NCI-H1092 (cell line): ENCODE measurements at places on chromosomes 2 and 18.

DNA sequence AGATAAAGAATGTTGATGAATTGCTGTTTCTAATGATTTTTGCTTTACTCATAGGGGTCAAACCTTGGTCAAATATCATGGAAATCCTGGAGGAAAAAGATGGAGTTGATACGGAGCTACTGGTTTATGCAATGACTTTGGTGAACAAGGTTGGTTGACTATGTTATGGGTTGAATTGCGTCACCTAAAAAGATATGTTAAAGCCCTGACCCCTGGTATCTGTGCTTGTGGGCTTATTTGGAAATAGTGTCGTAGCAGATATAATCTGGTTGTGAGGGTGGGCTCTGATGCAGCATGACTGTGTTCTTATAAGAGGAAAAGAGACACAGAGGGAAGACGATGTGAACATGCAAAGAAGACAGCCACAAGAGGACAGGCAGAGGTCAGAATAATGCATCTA lies 226.2 kb downstream of the TPGS2 start:
- no peak for DNase-seq

GRCh38 chr2:42770288-42771131 lies 6.6 kb upstream of the OXER1 start:
- peak; percentile 11 for DNase-seq

DNA sequence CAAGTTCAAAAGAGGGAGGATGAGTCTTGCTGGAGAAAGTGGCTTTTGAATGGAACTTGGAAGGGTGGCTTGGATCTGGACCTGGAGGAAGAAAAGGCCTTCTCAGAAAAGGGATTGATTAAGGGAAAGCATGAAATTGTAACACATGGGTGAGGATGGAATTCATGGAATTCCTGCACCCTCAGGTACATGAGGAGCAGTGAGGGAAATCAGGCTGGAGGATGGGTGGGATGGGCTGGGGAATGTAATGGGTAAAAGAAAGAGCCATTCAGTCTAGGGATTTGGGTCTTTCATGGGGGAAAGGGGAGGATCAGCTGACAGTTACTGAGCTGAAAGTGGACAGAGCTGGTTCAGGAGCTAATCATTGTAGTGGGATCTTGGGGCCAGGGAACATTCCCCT lies 51.2 kb upstream of the HAAO start:
- no peak for DNase-seq

GRCh38 chr2:215680605-215681598 lies 245.0 kb upstream of the FN1 start:
- DNase-seq: no peak

GRCh38 chr2:236975766-236976165 lies 109.9 kb upstream of the COPS8 start:
- no peak for DNase-seq

GRCh38 chr2:88099798-88100488 lies 27.9 kb downstream of the FABP1 start:
- no peak for DNase-seq

DNA sequence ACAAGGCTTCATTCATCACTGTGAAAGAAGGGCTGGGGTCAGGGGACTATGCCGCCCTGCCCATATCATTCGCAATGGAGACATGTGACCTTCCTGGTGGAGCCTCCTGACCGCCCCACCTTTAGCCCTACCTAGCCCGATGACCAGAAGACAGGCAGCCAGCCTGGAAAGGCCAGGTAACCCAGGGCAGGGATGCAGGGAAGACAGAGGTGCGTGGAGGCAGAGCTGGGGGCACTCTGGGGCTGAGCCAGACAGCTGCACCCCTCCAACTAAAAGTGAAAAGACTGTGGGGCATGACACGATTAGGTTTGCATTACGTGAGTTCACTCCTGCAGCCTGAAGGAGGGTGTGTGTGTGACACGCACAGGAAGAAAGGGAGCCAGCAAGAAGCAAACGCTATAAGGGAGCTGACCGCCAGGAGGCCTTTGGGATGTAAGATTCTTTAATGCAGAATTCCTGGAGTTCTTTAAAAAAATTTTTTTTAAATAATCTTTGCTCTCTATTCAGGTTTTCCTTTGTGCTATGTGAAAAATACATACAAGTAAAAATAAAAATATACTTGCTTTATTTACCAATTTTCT lies 3.7 kb upstream of the HES6 start:
- no peak for DNase-seq

- no peak for DNase-seq
These were observed 217.0 kb upstream of the CXCR4 start for GRCh38 chr2:136334967-136335366.

- no peak for DNase-seq
These were observed 817 bp downstream of the DSC2 start for GRCh38 chr18:31101183-31102024.

- DNase-seq: peak; percentile 64
These were observed 218.3 kb downstream of the PTGR3 start for GRCh38 chr18:74990563-74991081.

DNA sequence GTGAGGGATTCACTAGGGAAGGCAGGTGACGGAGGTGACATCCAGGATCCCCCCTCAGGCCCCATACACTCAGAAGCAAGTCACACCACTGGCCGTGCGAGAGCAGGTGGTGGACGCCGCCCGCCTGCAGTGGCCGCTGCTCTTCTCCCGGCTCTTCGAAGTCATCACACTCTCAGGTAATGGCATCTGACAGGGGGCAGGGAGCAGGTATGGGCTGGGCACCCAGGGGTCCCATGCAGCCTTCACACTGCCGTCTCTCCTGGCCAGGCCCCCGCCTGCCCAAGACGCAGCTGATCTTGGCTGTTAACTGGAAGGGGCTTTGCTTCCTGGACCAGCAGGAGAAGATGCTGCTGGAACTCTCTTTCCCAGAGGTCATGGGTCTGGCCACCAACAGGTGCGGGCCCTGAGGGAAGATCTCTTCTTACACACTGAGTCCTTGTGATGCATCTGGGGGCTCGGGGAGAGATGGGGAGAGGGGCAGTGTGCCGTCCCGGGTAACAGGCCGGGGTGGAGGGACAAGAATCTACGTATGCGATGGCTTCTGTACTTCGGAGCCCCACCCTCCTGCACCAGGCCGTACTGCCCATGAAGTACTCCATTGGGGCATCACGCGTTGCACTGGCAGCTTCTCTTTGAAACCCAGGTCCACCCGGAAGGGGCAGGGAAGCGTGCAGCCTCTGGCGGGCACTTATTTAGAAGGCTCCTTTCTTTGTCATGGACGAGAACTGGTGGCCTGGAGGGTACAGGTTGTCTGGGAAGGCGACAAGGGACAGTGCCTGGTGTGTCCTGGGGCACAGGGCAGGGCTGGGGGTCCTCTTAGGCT lies 18.8 kb upstream of the GPR17 start:
- no peak for DNase-seq

DNA sequence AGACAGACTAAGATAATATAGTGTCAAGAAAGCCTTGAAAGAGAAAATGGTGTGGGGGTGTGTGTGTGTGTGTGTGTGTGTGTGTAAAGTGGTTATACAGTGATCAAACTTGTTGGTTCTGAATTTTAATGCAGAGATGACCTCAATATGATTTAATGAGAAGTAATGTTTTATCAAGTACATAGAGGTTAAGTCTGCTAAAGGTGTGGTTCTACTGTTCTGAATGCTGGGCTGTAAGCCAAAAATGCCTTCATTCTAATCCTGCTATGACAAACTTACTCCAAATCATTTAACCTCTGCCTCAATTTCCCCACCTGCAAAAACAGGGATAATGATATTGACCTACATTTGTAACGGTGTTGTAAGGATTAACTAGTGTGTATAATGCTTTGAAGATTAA lies 87.9 kb downstream of the WDPCP start:
- no peak for DNase-seq

DNA sequence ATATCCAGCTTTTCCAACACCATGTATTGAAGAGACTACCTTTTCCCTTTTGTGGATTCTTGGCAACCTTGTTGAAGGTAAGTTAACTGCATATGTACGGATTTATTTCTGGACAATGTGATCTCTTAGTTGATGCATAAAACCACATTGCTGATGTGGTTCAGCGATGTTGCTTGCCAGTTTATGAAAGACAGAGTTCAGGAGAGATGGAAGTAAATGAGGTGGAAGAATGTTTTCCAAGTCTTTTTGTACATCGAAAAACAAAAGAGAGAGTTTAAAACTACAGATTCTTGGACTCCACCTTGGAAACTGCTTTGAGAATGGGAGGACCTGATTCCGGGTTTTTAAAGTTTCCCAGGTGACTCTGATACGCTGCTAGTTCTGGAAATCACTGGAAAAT lies 43.8 kb downstream of the MOB4 start:
- no peak for DNase-seq

DNA sequence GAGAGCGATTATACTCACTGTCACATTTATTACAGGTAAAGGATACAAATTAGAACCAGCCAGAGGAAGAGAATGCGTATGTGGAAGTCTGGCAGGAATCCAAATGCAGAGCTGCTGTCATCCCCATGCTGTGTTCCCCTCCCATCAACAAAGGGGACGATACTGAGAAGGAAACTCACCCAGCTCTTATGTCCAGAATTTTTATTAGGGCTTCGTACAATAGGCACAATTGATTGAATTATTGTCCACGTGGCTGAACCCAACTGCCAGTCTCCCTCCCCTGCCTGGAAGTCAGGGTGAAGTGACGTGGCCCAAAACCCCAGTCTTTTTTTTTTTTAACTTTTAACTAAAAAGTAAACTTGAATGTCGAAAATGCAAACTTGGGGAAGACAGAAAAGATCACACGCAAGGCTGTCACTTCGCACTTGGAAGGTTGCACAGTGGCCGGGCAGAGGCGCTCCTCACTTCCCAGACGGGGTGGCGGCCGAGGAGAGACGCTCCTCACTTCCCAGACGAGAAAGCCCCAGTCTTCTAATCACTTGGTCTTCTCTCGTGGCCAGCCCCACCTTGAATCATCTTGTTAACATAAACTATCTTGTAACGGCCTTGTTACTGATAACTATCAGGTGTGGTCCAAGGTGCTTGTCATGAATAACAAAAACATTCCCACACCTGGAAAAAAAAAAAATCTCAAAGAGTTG lies 40.0 kb upstream of the ITSN2 start:
- no peak for DNase-seq

GRCh38 chr18:8279781-8280330 lies 329.4 kb upstream of the RAB12 start:
- no peak for DNase-seq

GRCh38 chr2:28681158-28681571 lies 70.5 kb upstream of the PPP1CB start:
- no peak for DNase-seq

- DNase-seq: no peak
These were observed 60.9 kb downstream of the HDAC4 start for GRCh38 chr2:239339726-239340601.

DNA sequence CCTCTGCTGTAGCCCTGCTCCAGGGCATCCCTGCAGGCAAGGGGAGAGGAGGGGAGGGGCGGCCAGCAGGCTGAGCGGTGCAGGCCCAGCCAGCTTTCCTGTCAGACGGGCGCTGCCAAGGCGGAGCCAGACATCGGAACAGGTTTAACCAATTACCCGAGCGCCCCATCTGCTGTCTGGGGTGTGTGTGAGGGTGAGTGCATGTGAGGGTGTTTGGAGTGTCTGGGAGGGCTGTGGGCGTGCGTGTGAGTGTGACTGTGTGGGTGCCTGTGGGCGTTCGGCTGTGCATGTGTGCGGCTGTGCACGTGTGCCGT lies 20.0 kb downstream of the EMX1 start:
- no peak for DNase-seq

GRCh38 chr2:24682304-24682703 lies 110.9 kb downstream of the PTRHD1 start:
- no peak for DNase-seq
